ENCODE measurements at places on chromosomes 13 and 19. TPM values are rescaled to one million over a fixed set of nuclear protein-coding genes. Genes with fewer than 3 reads are reported as not detected.

RFPL4AL1 gene
- total RNA-seq, result not detected

CEBPA gene
- total RNA-seq, result 31.0 TPM

ZNF112 gene
- total RNA-seq, result 8.1 TPM

NALCN gene
- 6.0 TPM for total RNA-seq

RINL gene
- 11.6 TPM for total RNA-seq

NLRP12 gene
- total RNA-seq, result not detected

SIAH3 gene
- not detected for total RNA-seq

DNA sequence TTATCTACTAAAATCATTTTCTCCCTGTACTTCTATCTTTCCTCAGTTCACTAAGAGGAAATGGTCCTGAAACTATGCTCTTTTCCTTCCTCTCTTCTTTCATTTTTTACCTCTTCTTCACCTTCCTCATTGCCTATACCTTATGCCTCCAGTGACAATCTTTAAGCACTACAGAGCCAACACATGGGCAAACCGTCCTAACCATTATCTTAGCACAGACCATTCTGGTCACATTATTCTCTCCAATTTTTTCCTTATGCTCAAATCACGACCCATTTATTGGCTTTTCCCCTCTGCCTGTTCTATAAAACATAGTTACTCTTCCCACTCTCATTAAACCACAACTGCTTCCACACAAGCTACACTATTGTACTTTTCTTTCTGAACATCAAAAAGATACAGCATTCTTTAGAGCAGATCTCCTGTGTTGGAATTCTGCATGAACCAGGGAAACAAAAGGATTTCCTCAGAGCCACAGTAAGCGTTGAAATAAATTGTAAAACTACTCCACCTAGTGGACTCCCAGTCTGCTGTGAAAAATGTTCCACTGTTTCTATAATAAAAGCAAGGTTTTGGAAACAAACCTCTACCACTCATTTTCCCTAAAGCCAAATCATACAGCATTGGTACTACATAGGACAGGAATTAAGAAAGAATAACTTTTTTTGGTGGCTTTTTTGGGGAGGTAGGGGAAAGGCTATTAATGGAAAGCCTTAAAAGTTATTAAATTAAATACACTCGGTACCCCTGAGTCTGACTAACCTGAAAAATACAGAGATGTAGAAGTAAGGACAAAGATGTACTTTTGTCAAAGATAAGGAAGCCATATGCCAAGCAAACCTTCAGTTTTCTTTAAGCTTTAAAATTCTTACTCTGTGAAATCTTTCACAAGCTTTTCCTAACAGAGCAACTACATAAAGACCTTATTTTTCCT is 19.5 kb downstream of the NUFIP1 start:
- no peak for DNase-seq

DNA sequence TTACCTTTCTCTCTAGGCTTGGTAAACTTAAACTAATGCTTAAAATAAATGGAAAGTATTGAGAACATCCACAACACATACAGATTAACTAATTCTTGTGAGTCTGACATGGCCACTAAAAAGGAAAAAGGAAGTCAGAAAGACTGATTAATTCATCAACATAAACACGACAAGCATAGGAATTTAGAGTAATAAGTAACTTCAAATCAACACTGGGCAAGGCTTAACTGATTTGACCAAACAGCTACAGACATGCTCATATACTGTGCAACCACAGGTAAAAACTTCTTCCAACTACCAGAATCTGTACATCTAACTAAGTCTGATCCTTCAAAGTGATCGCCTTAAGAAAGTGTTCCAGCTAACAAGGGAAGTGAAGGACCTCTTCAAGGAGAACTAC is 20.5 kb downstream of the UGGT2 start:
- DNase-seq, result no peak

DNA sequence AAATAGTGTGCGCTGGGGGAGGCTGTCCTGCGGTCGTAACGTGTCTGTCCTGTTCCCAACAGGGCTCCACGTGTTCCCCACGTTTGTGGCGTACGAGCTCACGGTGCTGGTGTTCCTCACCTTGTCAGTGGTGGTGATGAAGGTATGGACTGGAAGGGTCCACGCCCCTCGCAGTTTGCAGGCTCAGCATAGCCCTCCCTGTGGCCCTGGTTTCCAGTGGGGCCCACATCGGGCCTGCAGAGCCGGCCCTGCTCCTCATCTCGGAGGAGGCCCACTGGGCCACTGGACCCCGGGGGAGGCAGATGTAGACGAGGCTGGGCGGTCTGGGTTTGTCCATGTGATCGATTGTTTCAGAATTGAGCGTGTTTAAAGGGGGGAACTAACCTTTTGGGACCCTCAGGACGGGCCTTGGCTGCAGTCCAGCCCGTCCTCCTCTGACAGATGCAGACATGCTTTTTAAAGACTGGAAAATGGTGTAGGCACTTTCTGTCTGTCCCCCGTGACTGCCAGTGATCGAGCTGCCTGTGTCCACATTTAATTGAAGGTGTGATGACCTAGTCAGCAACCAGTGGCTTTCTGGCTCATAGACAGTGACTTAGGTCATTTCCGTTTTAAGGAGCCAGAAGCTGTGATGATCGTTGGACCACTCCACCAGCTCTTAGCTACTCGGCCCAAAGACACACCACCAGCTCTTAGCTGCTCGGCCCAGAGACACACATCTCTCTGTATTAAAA is 37.1 kb upstream of the TFDP1 start:
- no peak for DNase-seq

- DNase-seq, result peak; percentile 37
Measured at GRCh38 chr13:33676045-33676989, 141.6 kb upstream of the RFC3 start.

- peak; percentile 83 for DNase-seq
Measured at GRCh38 chr19:13849991-13850909, 26.7 kb upstream of the NANOS3 start.

DNA sequence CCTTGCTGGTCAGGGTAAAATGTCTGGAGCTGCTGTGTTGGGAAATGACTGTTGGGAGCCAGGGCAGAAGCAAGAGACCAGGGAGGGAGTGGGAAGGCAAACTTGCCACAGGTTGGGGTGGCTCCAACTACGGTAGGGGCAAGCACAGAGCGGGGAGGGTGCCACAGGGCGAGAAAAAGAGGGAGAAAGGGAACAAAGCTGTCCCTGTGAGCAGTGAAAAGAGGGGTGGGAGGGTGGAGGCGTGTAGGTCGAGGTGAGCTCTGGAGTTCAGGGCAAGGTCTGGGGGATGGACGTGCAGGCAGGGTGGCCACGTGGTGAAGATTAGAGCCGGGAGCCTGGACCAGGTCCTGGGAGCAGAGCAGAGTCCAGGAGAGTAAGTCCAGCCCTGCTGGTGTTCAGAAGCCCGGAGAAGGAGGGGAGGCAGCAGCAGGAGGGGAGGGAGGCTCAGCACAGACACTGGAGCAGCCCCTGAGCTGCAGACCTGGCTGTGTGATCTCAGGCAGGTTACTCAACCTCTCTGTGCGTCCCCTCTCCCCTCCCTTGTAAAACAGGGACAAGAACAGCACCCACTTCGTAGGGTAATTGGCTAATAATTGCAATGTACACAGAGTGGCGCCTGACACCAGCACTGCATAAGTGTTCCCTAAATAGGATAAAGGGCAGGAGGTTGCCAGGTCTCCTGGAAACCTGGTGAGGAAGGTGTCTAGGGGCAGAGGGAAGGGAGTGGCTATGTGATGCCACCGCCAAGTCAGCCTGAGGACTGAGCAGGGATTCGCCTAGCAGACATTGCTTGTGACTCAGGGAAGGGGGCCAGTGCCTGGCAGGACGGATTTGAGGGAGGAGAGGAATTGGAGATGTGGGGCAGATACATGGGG is 3.2 kb upstream of the POLR2E start:
- DNase-seq, result no peak

DNA sequence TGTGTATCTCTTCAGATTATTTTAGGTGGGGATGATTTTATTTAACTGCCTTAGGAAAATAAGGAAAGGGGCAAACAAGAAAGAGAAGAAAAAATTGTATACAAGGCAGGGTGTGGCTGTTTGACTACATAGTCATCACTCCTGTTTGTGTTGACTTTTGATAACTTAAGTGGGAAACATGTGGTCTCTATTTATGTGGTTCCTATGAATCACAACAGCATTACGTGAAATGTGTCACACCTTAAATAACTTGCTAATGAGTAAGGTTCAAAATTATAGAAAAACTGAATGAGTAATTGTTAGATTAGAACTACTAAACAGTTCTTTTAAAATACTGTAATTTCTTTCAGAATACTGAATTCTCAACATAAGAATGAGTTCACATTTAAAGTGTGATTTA is 69.3 kb downstream of the LMO7 start:
- no peak for DNase-seq

- DNase-seq, result no peak
Measured at GRCh38 chr13:27981006-27981708, 7.3 kb downstream of the URAD start.

DNA sequence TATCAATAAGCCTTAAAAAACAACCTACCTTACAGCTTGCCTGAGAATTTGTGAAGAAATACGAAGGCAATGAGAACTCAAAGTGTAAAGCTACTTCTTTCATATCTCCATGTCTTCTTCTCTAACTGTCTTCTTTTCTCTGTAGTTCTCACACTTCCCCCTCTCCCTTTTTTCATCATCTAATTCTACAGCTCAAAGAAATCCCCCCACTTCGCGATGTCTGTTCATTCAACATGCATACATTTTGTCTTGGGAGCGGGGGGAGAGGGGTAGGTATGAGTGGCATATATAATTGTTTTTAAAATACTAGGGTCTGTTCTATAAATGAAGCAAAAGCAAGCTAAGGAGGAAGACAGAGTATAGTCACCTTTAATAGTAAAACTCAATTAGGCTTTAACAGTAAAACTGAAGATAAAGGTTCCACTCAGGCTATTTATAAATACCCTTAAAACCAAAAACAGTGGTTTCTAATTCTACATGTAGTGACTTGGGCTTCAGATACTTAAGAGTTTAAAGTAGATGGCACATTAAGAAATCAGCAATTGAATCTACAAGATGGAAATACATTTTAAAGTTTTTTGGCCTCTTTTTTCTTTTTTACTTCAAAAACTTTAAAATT is 106.9 kb downstream of the KLF12 start:
- no peak for DNase-seq

DNA sequence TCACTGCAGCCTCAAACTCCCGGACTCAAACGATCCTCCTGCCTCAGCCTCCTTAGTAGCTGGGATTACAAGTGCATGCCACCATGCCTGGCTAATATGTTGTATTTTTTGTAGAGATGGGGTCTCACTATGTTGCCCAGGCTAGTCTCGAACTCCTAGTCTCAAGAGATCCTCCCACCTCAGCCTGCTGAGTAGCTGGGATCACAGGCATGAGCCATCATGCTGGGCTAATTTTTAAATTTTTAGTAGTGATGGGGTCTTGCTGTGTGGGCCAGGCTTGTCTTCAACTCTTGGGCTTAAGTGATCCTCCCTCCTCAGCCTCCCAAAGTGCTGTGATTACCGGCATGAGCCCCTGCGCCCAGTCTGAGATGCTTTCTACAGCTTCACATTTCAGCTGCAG is 15.3 kb downstream of the ATCAY start:
- DNase-seq, result no peak

DNA sequence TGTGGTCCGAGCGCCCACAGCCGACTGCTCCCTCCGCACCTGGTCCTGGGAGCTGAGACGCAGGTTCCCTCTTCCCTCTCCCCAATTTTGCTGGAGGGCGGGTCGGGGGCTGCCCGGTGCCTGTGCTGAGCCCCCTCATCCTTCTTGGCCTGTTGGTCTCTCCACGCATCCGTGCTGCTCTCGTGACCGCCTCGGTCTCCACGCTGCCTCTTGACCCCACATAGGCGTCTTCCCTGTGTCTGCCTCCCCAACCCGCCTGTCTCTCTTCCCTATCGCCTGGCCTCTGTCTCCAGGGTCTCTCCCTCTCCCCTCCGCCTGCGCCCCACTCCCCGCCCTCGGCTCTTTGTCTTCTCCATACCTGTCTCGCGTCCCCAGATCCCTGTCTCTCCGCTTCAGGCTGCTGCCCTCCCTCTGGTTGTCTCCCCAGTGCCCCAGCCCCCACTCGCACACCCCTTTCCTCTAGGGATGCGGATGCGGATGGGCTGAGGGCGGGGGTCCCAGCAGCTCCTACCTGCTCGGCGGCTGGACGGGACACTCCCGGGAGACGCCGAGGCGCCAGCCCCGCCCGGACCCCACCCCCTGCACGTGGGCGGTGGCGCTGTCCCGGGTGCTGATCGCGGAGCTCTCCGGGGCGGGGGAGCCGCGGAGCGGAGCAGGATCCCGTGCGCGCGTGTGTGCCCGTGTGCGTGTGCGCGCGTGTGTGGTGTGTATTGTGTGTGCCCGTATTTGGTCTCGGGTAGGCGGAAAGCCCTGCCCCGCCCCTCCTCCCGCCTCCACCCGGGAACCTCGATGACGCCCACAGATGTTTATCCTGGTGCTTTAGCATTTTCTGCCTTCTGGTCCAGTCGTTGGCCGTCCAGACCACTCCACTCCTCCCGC is at the start of gene SYT5:
Gene SYT5, minus strand, starts transcription at position 684 of the 879 bp plus-strand sequence. CDS start 1,248 bp downstream, outside the sequence.
- peak; percentile 21 for DNase-seq

GRCh38 chr19:624433-625109 is 8.8 kb downstream of the POLRMT start:
- DNase-seq, result no peak

GRCh38 chr13:83941701-83942335 is 59.5 kb upstream of the SLITRK1 start:
- no peak for DNase-seq

DNA sequence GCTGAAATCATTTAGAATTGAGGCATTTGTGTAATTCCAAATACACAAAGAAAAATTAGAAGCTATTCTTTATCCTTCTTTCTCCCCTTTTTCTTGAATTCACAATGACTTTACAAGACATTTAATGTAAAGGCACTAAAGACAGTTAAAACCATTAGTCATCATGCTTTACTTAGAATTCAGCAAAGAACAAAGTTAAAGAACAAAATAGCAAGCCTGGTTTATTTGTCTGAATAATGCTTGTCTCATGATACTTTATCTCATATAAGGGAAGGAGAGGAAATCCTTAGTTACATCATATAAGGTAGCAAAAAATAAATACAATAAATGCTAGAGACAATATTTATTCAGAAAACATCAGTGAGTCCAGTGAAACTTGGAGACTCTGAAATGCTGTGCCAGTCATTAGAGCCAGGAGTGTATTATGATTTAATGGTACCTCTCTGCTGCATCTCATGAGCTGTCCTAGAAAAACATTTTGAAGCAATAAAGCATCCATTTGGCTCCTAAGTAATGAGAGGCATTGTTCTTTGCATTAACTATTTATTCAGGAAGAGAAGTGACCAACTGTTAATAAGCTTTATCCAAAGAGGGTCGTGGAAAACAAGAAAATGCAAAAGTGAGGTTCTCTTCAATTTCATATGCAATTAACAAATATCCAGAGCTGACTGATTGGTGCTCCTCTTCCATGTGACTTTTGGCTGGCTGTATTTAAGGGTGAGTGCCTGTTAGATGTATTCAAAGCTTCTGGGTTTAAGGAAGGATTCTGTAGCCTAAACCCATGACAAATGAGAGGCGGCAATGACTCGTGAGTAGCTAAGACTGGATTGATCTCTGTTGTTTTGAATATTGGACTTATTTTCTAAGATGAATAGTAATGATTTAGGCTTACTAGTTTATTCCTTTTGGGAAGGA is 105.0 kb downstream of the DGKH start:
- DNase-seq, result no peak

- DNase-seq, result no peak
Measured at GRCh38 chr19:3441089-3441985, 39.0 kb downstream of the SMIM24 start.

GRCh38 chr19:35501684-35502083 is 11.4 kb upstream of the KRTDAP start:
- DNase-seq, result no peak
